OCI-LY7 (cell line): ENCODE measurements at places on chromosomes 16 and 17. TPM values are rescaled to one million over a fixed set of nuclear protein-coding genes. Genes with fewer than 3 reads are reported as not detected.

DNA sequence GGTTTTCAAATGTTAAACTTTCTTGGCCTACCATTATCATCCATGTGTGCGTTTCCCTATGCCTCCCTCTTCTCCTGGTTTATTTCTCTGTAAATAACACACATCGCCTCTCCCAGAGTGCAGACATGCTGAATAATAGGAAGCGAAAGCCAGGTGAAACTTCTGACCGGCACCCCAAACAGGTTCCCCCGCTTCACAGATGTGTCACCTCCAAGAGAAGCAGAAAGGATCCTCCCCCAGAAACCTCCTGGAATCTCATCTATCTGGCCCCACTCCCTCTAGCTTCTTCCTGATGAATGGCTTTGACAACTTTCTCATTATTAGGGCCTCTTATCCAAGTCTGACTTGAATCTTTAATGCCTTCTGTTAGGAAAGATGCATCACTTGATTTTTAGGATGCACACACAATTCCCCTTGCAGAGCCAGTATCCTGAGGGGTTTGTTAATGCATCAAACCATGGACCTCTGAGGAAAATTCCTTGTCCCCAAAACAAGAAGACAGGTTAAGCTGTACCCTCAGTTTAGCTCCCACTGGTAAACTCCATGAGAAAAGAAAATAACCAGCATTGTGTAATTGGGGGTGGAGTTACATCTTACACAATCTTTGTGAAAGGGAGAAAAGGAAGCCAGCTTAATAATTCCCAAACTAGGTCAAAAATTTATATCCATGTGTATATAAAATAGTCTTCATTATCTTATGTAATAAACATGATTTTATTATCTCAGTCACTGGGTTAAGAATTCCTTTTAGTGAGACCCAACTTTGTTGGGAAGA, 20.1 kb upstream of the HYDIN start:
- DNase-seq = no peak

DNA sequence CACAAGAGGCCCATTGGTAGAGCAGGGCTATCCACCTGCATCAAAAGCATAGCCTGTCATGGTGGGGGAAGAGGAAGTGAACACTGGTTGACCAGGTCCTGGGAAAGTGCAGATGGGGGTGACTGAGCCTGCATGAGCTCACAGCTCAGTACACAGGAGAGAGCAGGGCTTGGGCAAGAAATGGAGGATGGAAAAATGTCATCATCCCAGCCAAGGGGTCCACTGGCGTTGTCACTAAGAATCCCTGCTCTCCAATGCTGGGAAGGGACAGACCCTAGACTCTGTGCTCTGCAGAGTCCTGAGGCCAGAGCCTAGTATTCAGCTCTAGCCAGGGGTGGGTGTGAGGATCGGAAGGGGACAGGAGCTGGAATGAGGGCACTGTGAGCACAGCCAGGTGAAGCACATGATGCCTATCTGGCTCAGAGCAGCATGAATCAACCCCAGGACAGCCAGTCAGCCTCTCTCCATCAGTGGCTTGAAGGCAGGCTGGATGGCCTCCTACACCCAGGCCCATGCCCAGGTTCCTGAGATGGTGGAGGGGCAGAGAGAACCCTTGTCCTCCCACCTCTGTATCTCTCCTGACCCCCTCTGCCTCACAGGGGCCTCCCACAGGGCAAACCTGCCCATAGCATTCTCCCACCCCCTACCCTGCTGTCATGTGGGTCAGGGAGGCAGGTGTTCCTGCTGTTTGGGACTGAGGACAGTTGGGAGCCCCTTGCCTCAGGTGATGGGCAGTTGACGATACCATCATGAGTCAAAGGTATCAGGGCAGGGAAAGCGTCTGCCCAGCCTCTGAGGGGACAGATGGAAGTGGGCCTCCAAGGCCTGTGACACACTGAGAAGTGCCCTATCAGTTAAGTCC, 13.8 kb upstream of the CTCF start:
- DNase-seq = peak; percentile 93

DNA sequence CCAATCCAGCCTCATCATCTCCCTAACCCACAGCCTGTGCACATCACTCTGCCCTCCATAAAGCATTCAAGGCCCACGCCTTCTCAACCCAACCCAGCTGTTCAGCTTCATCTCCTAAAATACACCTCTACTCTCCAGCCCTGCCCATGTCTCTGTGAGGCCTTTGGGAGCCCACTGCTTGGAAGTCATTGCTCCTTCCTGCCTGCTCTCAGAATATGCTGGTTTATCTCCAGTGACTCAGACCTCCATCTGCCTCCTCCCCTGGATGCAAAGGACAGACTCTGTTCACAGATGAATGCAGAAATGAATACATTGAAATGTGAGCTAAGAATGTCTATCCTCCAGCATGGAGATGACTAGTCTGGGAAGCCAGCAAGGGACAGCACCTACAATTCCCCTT, 19.0 kb downstream of the KCNG4 start:
- no peak for DNase-seq

- DNase-seq = no peak
Observed at GRCh38 chr16:27474041-27474440, 72.1 kb downstream of the IL21R start.

- no peak for DNase-seq
Observed at GRCh38 chr17:60513014-60513413, 13.0 kb downstream of the APPBP2 start.

GRCh38 chr16:67713647-67714273, 5.4 kb downstream of the GFOD2 start:
- DNase-seq = no peak

- no peak for DNase-seq
Observed at GRCh38 chr16:54545854-54546511, 259.4 kb upstream of the IRX3 start.

- DNase-seq = no peak
Observed at GRCh38 chr16:12735805-12736204, 67.9 kb downstream of the CPPED1 start.

DNA sequence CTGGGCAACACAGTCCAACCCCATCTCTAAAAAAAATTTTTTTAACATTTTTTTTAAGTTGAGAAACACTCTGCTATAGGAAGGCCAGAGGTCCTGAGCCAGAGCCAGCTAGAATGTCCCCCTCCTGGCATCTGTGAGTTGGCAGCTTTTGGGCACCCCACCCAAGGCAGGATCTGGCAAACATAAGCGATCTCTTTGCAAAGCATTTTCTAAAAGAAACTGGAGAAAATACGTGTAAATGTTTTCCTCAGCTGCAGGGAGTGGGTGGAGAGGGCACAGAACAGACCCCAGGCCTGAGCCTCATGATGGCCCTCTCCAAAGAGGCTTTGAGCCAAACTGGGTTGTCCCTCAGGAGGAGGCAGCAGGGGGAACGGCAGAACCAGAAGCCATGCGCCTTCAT, 11.7 kb downstream of the CAVIN1 start:
- no peak for DNase-seq

GRCh38 chr16:3076577-3076976, 11.1 kb downstream of the IL32 start:
- DNase-seq = no peak

SLC12A3 gene
- total RNA-seq = 0.63 and 0.88 TPM in 2 replicates
